ENCODE measurements at places on chromosomes 1 and 21.

GRCh38 chr1:206924592-206925105, 2.9 kb upstream of the FCMR start:
- no peak for DNase-seq

GRCh38 chr1:184356891-184357290, 29.9 kb upstream of the C1orf21 start:
- no peak for DNase-seq

DNA sequence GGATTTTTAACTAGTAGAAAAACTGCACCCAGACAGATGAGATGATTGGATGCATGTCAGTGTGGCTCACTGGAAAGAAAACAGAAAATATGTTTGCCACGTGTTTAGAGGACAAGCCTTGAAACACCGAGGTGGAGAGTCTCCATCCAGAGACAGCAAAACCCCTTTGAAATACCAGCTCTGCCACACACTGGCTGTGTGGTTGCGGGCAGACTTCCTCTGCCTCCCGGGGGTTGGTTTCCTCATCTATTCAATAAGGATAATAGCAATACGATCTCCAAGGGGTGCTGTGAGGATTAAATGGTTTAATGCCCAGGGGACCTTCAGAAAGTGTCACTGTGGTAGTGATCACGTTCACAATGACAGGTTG, 67.2 kb upstream of the PARP1 start:
- DNase-seq: no peak

DNA sequence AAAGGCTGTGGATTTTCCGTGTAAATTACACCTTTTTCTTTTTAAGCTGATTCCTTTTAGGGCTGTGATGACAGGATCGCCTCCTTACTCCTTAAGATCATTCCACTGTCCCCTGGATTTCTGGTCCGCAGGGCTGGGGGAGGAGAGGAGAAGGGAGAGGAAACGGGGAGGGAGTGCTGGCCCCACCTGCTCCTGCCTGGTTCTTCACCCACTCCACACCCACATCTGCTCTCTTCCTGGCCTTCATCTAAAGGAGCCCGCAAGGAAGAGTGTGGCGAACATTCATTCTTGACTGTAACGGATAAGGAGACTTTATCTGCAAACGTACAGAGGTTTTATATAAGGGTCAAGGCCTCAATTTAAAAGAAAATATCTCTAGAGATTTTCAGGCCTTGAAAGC, 242.0 kb downstream of the RHOU start:
- DNase-seq: no peak

GRCh38 chr1:209805875-209806760, at the start of gene IRF6:
Gene IRF6, minus strand, starts transcription at chr1:209806142. Its CDS starts 4,729 bp downstream, at chr1:209801413.
- peak; percentile 87 for DNase-seq

DNA sequence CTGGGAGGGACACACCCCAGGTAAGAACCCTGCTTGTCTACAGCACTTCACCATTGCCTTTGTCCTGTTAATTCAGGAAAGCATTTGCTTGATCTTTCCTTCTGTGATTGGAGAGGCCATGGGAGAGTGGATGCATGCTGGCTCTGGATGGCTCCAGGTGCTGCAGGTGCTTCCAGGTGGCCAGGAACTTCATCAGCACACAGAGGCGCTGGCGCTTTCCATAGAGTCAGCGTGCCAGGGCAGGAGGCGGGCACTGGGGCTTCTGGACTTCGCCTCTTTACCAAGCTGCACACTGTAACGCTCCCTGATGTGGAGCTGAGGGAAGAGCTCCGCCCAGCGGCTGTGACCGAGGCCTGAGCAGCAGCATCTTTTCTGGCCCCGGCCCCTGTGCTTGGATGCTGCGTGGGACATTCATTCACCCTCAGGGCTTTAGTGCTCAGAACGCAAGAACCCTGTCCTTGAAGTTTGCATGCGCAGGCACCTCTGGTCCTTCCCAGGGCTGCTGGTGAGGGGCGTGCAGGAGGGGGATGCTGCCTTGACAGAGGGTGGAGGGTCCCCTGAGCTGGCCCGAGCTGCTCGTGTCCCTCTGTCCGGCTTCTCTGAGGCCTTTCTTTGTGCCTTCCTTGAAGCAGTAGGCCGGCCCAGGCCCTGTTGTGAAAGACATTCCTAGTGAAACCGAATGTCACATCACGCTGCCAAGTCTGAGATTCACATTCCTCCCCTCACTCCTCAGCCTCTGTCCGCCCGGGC, 1.6 kb upstream of the MX2 start:
- DNase-seq: peak; percentile 61

DNA sequence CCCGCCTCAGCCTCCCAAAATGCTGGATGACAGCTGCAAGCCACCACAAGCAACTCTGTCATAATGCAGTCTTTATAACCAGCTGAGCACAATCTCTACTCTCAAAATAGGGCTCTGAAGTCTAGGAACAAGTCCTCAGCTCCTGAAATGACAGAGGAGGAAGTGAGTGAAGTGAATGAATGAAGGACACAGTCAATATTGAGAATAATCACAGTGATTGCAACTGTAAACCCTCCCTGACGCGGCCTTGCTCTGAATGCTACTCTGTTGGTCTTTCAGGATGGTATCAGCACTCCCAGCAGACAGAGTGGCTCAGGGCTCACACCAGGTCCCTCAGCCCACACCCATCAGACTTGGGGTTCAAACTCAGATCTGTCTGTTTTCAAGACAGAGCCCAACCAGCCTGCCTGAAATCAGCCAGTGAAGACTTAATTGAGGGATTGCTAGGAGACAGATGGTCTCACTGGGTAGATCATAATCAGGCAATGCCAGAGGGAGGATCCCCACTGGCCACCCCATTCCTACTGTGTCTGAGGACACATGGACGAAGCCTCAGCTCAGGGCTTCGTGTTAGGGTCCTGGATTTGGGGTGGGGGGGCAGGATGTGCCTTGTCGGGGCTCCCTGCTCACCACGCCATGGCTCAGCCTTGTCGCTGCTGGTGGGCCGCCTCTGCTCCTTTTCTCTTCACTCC, 20.9 kb downstream of the RNF187 start:
- no peak for DNase-seq

DNA sequence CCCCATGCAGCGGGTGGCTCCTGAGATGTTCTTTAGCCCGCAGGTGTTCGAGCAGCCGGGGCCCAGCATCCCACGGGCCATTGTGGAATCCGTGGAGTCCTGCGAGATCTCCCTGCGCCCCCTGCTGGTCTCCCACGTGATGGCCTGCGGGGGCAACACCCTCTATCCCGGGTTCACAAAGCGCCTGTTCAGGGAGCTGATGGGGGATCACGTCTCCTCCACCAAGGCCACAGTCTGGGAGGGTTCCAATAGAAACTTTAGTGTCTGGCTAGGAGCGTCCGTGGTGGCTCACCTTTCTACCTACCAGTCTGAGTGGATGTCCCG, 71.0 kb downstream of the ACTL8 start:
- DNase-seq: no peak

GRCh38 chr1:167617153-167618147, 12.6 kb upstream of the RCSD1 start:
- DNase-seq: no peak

- DNase-seq: no peak
Measured at GRCh38 chr1:33007190-33008050, 29.3 kb downstream of the AK2 start.

DNA sequence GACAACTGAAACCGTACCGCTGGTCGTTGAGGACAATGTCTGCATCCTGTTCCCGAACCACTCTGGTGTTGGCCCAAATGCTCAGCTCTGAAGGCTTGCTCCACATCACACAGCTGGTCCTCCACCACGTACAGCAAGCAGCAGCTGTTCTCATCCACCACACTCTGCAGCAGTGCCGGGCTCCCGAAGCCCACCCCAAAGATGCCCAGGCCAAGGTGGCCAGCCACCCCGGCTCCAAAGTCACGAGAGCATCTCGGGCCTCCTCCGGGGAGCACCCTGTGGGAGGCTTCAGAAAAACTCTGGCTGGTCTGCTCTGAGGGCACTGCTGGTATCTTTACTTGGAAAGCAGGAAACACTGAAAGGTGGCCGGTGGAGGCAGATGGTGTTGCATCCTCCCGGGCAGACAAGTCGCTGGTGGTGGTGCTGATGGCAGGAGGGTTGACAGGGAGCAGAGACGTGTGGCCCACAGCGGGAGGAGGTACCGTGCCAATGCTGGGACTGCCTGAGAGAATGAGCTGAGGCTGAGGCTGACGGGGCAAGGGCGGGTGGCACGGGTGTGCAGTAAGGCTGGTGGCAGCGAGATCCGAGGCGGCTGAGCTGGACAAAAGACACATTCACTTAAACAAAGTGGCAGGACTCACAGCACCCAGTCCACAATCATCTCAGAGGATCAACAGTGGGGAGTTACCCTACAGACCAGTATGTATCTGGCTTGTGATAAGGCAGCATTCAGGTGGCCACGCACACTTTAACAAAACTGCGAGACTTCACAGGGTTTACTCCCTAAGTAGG, 6.5 kb upstream of the CCDC27 start:
- no peak for DNase-seq

GRCh38 chr1:227124473-227124872, 184.4 kb downstream of the COQ8A start:
- DNase-seq: no peak

DNA sequence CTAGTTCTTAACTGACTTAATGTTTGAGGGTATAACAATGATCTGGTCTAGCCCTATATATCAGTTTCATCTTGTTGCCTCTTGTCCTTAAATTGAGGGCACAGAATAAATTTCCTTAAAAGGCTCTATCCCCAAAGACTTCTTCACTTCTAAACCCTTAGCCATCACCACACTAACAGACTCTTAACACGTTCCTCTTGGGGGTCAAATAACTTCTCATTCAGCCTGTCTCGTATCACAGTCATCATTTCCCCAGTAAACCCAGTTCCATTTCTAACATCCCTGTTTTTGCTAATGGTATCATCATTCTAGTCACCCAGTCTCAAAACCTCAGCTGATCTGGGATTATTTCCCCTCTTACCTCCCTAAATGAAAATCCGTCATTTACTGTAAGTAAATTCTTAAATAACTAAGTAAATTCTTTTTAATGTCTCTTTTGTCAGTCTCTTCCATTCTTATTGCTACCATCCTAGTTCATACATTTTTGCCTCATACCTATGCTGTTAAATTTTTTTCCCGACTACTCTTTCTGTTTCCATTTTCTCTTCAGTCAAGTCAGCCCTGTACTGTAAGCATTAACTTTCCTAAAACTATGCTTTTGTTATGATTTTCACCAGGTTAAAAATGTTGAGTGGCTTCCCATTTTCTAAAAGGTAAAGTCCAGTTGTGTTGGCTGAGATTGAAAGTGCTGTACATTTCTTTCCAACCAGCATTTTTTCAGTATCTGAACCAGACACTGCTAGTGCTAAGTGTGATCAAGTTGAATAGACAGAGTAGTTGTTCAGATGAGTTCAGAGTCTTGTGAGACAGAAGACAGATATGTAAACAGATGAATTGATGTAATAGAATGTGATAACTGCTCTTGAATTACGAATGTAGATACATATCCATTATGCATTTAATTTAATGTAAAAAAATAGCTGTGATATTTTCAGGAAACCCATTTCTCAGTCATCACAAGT, 6.9 kb downstream of the CTTNBP2NL start:
- no peak for DNase-seq

DNA sequence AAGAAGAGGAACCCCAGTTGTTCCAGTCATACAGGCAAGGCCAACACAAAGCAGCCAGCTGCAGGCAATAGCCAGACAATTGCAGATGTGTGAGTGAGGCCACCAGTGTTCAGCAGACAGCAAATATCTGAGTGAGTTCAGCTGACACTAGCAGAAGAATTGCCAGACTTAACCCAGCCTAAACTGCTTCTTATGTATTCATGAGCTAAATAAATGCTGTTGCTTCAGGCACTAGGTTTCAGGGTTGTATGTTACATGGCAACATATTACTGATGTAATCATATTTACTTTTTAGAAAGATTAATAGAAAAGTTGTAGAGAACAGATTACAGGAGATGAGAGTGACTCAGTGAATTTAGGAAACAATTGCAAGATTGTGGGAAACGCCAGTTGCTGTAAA, 129.8 kb upstream of the CHODL start:
- DNase-seq: no peak

DNA sequence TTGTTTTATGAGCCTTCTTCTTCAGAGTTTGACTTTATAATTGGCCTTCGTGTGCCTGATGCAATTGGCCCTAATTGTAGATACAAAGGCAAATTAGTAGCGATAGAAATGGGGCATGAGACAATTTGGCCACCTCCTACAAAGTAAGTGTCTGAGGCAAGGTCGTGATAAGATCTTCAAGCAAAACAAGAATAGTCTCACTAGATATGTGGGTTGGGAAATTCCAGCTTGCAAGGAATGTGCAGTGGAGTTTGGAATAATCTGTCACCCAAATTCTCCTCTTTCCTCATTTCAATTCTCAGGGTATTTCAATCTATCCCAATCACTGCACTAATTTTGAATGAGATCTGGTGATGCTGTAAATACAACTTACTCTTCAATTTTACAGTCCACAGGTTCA, 11.4 kb upstream of the TSNAX start:
- DNase-seq: no peak

All from LNCaP clone FGC (cell line).